ENCODE measurements at places on chromosomes 16 and 17.
A peak's percentile ranks its signal among the peaks of the same experiment; 100 is the strongest.

DNA sequence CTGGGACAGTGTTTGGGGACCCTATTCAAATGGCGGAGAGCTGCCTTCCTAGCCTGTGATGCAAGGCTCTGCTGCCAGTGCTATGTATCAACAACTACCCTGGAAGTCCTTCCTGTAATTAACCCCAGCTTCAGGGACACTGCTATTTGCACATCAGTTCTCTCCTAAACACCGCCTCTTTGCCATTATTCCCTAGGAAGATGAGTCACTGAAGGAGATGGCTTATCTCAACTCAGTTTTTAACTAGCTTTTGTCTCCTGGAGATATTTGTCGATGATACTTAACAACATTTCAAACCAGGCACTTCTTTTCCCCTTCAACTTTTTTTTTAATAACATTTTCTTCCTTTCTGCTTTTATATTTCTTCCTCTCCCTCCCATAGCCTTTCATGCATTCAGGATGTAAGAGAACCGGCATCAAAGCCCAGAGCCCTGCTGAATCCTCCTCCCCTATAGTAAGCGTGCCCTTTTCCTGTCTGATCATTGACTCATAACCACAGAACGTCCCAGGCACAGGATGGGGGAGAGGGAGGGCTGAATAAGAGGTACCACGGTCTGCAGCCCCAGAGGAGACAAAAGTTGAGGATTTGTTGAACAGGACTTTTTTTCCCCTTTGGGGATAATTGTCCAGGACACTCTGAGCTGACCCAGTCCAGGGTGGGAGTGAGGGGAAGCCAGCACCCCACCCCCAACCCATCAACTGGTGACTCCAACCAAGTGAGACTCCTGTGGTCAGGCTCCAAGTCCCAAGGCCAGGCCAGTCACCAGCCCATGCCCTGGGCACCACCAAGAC, 387.8 kb upstream of the SALL1 start:
- peak; percentile 65 for DNase-seq

GRCh38 chr16:10970065-10970464, 25.7 kb downstream of the CLEC16A start:
- DNase-seq, result no peak

- no peak for DNase-seq
Observed at GRCh38 chr17:79295307-79295706, 220.7 kb downstream of the ENGASE start.

GRCh38 chr17:39108461-39109375, 42.7 kb downstream of the PLXDC1 start:
- no peak for DNase-seq

GRCh38 chr17:44191369-44191768, 4.6 kb downstream of the TMUB2 start:
- no peak for DNase-seq

GRCh38 chr16:69932228-69932627, 18.9 kb upstream of the CLEC18A start:
- DNase-seq, result no peak

DNA sequence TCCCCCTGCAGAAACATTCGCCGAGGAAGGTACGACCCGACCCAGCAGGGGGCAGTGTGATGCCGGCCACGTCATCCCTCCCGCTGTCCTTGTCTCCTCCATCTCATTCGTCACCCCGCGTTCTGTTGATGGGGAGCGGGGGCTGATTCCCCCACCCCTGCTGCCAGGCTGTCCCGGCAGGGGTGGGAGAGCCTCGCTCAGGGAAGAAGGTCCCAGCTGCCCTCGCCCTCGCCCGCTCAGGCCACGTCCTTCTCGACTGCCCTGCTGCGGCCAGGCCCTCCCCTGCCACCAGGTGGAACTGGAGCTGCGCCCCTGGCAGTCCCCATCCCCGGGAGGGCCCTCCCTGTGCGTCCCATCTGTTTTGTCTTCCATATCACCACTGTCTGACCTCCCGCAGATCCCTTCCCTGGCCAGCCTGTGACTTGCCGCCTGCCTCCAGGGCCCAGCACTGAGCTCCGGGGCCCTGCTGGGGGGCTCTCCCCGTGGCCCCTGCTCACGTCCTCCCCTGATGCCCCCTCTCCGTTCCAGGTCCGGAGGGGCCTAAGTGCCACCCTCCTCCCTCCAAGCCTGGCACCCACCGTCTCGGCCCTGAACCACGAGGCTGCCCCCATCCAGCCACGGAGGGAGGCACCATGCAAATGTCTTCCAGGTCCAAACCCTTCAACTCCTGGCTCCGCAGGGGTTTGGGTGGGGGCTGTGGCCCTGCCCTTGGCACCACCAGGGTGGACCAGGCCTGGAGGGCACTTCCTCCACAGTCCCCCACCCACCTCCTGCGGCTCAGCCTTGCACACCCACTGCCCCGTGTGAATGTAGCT, 20.6 kb downstream of the ADAM11 start:
- DNase-seq, result peak; percentile 48

DNA sequence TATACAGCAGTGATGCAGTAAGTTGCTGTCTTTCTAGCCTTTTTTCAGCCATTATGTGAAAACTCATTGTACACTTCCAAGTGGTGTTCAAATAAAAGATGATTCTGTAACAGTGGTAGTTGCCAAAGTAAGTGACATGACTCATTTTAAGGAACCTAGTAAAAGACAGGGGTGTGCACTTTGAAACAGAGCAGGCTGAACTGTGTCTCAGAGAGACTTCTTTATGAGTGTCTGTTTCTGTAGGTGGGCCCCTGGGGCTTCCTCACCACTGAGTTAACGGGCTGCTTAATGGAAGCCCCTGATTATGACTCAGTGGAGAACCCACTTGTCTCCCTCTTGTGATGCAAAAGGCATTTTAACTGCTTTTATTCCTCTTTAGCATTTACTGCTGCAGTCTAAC, 147.3 kb downstream of the PCTP start:
- DNase-seq, result no peak

DNA sequence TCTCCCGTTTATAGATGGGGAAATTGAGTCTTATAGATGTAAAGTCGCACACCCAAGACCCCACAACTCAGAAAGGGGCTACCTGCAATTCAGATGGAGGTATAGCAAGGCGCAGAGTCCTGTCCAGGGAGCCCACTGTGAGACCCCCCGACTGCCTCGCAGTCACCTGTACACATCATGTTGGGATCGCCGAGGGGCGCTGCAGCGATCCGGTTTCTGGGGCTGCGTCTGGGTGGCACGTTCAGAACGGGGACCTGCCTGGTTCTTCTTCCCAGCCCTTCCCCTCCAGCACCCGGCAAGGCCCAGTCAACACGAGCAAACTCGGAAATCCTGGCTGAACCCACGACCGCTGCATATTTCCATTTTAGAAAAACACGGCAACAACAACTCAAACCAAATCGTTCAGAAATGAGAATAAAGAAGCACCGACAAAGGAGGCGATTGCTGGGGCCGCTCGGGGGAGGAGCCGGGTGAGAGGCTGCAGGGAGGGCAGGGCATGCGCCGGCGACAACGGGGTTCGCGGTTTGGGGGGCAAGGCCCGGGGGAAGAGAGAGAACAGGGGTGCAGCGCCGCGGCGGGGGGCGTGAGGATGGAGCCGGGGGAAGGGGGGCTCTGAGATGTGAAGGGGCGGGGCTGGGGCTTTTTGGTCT, 643 bp downstream of the HSDL1 start:
- no peak for DNase-seq

GRCh38 chr16:17330044-17330443, 140.7 kb downstream of the XYLT1 start:
- no peak for DNase-seq

DNA sequence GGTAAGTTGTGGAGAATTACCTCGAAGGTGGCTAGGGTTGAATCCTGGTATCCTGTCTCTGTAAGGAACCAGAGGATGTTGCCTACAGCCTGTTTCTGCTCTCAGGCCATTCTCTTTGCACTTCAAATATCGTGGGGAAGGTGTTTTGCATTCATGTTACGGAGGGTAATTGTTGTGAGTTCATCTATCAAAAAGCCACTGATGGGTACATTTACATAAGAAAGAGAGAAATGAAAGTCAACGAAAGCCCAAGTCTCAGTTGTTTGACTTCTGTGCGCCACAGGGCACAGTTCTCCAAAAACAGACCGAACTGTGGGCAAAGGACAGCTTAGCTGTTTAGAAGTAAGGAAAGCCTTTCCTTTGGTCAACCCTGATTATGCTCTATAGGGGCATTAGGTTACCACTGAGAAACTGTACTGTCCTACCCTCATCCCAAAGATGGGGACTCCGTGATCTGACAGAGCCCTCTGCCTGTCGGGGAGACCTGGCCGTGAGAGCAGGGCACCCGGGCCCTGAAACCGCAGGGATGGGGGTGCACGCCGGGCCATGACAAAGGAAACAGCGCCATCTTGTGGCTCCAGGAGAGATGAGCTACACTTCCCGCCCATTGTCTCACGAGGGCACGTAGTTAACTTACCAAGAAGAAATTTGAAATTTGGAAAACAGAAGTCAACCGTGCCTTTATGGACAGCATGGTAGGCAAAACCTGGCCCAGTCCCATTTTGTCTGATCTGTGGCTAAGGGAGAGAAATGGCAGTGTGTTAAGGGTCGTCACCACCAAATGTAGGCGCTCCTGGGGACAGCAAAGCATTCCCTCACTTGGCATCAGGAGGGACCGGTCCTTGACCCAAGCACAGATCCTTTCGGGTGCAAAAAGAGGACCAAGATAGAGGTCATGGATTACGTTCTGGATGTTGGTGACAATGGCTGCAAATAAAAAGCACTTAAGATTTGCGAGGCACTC, 74.5 kb upstream of the DYNLRB2 start:
- no peak for DNase-seq

GRCh38 chr16:2929693-2930092, 18.0 kb downstream of the FLYWCH1 start:
- DNase-seq, result no peak

GRCh38 chr16:1496464-1496863, 3.3 kb downstream of the TELO2 start:
- no peak for DNase-seq

DNA sequence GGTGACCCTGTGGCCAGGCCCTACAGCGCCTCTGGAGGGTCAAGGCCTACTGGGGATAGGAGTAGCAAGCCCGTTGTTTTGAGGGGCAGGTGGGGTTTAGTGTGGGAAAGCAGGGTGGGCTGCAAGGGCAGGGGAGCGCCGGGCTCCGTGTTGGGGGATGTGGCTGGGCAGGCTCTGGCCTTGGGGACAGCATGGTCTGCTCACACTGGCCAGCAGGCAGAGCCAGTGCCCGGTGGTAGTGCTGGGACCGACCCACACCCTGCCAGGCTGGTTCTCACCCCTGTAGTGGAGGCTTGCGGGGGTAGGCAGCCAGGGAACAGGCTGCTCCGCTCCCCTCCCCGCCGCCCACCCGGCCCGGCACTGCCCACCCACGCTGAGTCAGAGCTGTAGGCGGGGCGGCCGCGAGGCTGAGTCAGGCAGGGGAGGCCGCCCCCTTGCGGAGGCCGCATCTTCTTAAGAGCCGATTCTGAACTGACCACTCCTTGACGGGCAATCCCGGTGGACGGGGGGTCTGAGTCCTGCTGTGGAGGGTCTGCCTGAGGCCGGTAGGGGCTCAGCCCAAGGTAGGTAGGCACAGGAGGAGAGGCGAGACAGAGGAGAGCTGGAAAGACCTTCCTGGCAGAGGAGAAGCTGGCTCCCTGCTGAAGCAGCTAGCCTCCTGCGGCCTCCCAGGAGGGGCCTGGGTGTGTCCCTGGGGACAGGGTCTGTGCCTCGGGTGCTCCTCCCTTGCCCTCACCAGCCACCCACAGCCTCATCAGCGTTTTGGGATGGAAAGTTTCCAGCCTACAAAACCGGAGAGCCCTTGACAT, 62.4 kb downstream of the BAIAP2 start:
- peak; percentile 41 for DNase-seq

- no peak for DNase-seq
Observed at GRCh38 chr17:48113201-48113676, 5.7 kb downstream of the SNX11 start.

DNA sequence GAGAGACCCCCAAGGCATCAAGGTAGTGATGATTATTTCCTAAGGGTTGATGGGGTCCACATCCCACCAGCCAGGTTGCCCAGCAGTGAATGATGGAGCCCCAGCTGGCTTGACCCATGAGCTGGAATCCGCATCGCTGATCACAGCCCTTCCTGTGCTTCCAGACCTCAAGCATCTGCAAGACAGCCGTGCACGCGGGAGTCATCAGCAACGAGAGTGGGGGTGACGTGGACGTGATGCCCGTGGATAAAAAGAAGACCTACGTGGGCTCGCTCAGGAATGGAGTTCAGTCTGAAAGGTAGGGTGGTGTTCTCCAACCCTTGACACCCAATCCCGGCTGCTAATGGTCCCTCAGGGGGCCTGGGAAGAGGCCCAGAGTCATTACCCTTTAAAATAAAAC, 69.3 kb downstream of the CRISPLD2 start:
- DNase-seq, result peak; percentile 15

GRCh38 chr17:7048968-7049367, 5.1 kb upstream of the SLC16A11 start:
- no peak for DNase-seq

DNA sequence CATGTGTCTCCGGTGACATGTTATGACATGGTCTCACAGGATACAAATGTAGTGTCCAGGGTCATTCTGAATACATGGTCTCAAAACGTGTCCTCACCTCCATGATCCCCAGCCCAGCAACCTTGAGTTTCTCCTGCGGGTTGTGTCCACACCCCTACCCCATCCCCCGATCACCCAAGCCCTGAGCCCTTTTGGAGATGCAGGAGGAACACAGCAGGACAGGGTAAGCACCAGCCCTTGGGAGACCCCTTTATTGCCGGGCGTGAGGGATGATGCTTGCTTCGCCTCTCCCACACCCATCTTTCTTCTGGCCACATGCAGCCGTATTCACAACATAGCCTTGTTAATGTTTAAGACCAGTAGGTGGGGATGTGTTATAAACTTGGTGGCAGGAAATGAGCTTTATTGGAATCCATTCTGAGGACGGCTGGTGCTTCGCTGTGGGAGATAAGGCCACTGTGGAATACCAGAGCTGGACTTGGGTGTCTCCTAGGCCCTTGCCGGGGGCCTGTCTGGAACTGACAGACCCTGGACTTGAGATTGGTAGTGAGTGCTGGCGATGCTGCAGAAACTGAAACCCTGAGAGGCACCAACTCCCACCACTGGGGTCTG, 5.5 kb downstream of the TMEM132E start:
- no peak for DNase-seq

DNA sequence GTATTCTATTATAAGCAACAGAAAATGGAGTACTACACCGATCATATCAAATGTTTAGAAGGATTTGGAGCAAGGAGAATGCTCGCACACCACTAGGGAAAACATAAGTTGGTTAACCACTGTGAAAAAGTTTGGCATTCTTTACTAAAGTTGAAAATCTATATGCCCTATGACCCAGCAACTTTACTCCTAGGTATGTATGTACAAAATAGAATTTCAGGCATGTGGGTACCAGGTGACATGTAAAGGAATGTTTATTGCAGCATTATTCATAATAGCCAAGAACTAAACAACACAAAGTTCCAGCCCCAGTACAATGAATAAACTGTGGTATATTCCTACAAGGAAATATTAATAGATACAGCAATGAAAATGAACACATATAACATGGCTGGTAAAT, 5.8 kb upstream of the HBZ start:
- no peak for DNase-seq

GRCh38 chr17:8142887-8143580, 9.2 kb downstream of the PER1 start:
- DNase-seq, result no peak

All from fibroblast of skin of left biceps (primary cell).